ENCODE measurements at places on chromosomes 1 and 21.

GRCh38 chr1:92940541-92940940, 20.7 kb downstream of the DIPK1A start:
- no peak for DNase-seq

- DNase-seq = no peak
These were observed 2.1 kb upstream of the A3GALT2 start for GRCh38 chr1:33322870-33323585.

DNA sequence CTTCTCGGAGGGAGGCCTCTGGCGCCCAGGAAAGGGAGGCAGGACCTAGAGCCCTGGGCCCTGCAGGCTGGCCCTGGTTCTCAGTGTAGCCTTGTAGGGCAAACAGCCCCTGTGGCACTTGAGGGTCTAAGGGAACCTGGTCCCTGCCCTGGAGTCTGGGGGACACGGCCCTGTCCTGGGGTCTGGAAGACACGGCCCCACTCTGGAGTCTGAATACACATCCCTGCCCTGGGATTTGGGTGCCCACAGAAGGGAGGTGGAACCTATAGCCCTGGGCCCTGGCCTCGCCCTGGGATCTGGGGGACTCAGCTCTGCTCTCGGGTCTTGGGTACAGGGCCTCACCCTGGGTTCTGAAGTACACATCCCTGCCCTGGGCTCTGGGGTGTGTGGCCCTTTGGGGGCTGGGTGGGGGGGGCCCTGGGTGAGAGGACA, 97.9 kb downstream of the OBSCN start:
- peak; percentile 2 for DNase-seq

DNA sequence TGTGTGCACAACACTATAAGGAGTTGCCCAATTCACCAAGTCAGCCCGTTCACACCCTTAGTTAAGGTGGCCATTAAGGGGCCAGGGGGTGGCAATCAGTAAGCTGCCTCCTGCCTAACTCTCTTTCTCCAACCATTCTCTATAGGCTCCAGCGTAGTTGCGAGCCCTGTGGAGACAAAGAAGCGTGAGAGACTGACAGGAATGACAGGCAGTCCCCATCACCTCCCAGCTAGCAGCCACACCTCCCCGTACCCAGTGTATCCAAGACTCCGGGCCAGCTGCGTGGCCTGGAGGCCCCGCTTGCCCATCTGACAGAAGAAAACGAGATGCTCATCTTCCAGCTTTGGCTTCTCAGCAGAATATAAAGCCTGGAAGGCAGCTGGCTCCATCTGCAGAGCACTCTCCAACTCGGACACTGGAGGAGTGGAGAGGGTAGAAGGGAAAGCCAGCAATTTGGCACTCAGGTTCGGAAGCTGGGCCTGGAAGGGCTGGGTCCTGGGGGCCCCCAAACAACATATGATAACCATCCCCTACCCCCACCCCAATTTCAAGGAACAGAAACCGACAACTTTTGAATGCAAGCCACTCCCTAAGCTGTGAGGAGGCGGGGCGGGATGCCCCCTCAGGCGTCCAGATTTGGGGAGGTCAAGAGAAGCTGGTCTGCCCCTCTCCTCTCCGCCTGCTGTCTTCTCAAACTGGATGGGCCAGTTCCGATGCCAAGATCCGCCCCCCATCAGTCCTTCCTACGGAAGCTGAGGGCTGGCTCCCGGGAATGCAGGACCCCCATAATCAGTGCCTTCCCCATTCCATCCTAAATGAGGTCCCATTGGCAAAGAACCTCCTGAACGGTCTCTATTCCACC, 872 bp downstream of the TSTD1 start:
- DNase-seq = no peak

GRCh38 chr1:205928317-205928716, 14.9 kb downstream of the SLC26A9 start:
- DNase-seq = no peak

- DNase-seq = no peak
These were observed 705.4 kb upstream of the B3GALT2 start for GRCh38 chr1:193891788-193892187.

- DNase-seq = no peak
These were observed 751 bp downstream of the MRPS15 start for GRCh38 chr1:36463463-36463802.

- DNase-seq = no peak
These were observed 89.5 kb upstream of the GREM2 start for GRCh38 chr1:240701412-240701811.

DNA sequence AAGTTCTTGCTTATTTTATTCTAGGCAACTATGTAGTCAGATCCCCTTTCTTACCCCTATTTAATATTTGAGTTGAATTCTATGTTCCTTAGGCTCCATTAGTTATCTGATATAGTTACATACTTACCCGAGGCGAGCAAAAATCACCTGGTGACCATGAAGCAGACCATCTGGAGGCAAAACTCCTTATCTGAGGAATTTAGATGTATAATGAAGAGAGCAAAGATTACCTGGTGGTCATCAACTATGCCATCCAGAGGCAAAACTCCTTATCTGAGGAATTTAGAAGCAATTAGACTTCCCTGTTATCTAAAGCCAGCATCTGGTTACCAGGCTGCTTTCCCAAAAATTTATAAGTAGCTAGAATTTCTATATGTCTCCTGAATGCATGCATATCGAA, 129.9 kb downstream of the PATJ start:
- no peak for DNase-seq

GRCh38 chr1:60923389-60924087, 158.8 kb upstream of the NFIA start:
- no peak for DNase-seq

GRCh38 chr1:105260001-105260400, 1510.3 kb downstream of the AMY1C start:
- no peak for DNase-seq

DNA sequence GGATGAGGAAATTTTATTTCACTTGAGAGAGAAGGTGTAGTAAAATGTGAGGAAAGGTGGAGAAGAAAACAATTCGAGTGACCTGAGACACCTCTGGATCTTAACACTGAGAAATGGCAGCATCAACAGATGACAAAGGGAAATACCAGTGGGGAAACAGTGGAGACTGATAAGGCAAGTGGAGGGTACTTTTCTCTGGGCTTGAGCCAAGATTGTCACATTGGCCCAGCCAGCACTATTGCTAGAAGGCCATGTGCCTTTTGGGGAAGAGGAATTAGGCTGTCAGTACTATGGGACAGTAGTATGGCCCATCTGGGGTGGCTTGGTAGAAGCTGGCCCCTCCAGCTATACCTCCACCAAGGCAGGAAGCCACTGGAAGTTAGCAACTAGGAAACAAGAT, 8.4 kb downstream of the SYPL2 start:
- no peak for DNase-seq

GRCh38 chr1:32627596-32628162, 22.7 kb downstream of the ZBTB8OS start:
- no peak for DNase-seq

- no peak for DNase-seq
These were observed 34.5 kb downstream of the LHX4 start for GRCh38 chr1:180264595-180264994.

- DNase-seq = no peak
These were observed 1.4 kb downstream of the PRCC start for GRCh38 chr1:156768610-156769295.

- DNase-seq = no peak
These were observed 446.0 kb downstream of the GPATCH2 start for GRCh38 chr1:217184854-217185253.

GRCh38 chr1:204190212-204191211, 5.8 kb downstream of the KISS1 start:
- no peak for DNase-seq

DNA sequence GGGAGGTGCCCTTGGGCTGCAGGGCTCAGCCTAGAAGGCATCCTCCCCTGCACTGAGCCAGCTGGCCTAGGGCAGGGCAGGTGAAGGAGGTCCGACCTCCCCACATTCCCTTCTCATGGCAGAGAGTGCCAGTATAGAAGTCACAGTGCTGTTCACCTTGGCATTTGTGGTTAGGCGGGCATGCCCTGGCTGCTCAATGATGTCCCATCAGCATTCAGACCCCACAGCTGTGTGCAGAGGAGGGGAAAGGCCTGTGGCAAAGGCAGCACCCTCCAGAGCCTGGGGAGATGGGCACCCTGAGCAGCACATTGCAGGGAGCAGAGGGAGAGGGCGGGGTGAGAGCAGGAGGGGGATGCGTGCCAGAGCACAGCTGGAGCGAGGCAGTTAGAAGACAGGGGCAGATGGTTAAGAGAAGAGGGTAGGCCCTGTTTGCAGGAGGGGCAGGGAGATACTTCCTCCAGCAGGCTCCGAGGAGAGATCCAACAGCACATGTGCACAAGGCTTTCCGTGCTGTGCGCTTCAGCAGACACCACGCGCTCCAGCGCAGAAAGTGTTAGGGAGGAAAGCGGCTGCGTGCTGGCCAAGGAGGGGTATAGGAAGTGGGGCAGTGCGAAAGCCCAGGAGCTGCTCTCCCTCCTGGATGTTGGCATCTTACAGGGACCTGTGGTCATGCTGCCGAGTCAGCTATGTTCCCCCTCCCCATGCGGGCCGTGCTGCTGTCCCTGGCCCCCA, 43.7 kb upstream of the COL6A1 start:
- no peak for DNase-seq

GRCh38 chr1:71464016-71464415, 383.2 kb upstream of the ZRANB2 start:
- DNase-seq = no peak

GRCh38 chr1:12552951-12553921, 64.8 kb downstream of the DHRS3 start:
- no peak for DNase-seq

DNA sequence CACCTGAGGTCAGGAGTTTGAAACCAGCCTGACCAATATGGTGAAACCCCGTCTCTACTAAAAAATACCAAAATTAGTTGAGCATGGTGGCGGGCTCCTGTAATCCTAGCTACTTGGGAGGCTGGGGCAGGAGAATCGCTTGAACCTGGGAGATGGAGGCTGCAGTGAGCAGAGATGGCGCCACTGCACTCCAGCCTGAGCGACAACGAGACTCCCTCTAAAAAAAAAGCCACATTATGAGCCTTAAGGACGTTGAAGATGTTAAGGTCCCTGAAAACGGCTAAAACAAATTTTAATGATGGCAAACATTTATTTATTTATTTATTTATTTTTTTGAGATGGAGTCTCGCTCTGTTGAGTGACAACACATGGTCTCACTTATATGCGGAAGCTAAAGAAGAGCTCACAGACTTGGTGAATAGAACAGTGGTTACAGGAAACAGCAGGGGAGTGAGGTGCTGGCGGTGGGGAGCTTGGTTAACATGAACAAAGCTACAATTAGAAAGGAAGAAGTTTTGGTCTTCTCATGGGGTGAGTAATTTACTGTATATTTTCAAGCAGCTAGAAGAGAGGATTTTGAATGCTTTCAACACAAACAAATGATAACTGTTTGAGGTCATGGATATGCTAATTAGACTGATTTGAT, 47.1 kb downstream of the TCP10L start:
- DNase-seq = no peak

- DNase-seq = no peak
These were observed 11.1 kb downstream of the ZFYVE9 start for GRCh38 chr1:52153010-52153409.

DNA sequence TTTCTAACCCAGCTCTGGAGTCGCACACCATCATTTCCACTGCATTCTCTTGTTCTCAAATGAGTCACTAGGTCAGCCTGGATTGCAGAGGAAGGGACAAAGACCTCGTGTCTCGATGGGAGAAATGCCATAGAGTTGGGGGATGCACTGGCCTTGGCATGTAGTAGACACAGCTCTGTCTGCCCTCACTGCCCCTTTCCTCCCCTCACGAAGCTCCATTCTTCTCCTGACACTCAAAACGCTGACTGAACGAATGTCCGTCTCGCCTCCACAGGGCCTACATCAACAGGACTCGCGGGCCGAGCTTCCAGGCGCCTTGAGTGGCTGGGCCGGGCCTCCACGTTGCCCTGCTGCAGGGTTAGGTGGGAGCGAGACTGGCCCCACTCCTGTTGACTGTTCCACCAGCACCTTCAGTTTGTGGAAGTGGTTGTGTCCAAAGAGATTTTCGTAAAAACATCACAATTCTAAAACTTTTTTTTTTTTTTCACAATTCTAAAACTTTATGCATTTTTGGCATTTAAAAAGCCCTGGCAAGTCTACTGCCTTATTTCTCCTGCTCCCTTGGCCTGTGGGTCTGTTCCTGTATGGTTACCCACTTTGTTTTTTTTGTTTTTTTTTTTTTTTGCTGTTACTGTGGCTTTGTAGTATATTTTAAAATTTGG, 18.8 kb downstream of the PKNOX1 start:
- no peak for DNase-seq

- DNase-seq = no peak
These were observed 15.4 kb downstream of the BTG2 start for GRCh38 chr1:203320591-203321272.

DNA sequence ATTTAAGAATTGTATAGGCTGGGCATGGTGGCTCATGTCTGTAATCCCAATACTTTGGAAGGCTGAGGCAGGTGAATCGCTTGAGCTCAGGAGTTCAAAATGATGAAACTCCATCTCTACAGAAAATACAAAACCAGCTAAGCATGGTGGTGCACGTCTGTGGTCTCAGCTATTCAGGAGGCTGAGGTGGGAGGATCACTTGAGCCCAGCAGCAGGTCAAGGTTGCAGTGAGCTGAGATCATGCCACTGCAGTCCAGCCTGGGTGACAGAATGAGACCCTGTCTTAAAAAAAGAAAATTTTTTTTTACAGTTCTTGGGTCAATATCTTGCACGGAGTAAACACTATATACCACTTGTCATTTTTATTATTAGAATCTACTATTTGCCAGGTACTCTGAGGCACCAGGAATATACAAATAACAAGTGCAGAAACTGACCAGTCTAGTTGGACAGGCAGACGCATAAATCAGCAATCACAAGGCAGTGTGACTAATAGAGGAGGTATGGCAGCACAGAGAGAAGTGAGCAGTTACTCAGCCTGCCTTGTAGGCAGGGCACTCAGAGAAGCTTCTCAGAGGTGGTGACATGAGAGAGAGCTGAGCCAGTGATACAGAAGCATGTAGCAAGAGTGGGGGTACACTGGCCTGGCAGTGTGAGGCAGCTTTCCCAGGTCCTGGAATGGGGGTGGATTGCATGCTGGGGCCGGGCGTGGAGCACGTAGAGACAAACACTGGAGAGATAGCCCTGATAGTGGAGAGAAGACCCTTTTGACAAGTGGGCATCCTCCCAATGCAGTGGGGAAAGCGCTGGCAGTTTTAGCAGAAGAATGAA, 8.0 kb downstream of the PHLDA3 start:
- no peak for DNase-seq

DNA sequence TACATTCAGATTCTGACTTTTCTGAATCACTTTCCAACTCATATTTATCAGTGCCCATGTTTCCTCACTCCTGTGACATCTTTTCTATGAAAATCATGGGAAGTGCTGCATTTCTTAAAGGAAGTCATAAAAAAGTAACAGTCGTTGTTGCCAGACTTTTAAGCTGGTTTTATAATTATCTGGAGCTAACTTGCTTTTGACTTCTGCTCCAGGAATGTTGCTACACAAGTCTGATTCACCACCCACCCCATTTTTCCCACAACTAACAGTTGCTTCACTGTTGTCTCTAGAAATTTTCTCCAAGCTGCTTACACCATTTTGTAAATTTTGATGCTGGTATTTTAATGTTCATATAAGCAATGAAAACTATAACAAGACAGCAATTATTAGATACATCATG, 12.2 kb downstream of the FCRLB start:
- no peak for DNase-seq
